ENCODE measurements at places on chromosomes 16 and 17.
A peak's percentile ranks its signal among the peaks of the same experiment; 100 is the strongest.

DNA sequence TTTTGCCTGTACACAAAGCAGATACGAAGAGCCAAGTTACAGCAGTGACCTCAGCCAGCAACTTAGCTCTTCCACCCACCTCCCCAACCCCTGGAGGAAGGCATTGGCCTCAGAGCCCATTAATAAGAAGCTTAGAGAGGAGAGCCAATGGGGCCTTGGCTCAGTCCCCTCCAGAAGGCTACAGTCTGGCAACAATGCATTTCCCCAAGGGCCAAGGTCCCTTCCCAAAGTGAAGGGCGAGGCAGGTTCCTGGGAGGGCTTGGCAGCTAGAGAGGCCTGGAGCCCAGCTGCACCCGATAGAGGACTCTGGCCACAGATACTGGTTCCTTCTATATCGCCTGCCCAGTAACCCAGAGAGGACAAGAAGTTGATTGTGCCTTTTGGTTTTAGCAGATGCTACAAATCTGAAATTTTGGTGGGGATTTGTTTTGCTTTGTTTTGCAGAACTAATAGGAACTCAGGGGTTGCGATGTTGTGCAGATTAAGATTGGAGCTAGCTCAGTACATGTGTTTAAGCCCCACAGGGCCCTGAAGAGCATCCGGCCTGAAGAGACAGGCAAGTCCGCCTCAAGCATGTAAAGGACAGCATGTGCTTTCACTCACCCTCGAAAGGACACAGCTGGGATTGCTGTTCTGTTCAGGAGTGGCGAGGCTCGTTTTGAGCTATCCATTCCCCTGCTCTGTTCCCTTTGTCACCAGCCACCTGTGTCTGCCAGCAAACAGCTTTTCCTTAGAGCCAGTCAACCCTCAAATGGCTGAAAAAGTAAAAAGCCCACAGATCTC is 12.0 kb upstream of the PNPO start:
- no peak for DNase-seq

GRCh38 chr17:74334393-74335039 is 8.5 kb downstream of the KIF19 start:
- DNase-seq = no peak

DNA sequence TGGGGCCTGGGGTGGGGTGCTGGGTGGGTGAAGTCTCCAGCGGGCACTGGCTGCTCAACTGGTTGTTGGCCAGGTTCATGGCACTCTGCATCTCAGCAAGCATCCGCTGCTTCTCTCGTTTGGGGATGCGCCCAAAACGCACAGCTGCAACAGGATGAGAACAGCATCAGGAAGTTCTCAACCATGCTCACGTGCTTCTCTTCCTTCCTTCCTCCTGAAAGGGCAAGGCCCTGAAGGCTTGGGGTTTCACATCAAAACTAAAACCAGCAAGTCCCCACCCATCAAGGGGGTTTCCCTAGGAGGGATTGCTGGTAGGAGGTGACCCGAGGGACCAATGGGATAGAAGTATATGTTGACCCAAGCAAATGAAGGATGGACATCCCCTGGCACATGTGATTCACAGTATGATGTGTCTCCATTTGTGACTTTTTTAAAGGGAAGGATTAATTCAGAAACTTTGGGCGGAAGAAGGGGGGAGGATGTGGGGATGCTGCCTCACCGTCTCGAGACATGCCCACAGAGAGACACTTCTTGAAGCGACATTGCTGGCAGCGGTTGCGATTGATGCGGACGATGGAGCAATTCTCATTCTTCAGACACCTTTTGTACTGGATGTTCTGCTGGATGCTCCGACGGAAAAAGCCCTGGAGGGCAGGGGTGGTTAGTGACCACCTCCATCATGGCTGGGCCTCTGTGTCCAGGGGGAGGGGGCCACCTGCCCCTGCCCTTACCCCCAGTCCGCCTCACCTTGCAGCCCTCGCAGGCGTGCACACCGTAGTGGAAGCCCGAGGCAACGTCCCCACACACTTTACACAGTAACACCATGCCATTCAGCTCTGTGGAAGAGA is 4.2 kb downstream of the NR1D1 start:
- peak; percentile 96 for DNase-seq

GRCh38 chr17:43813386-43813785 is 19.6 kb downstream of the MPP3 start:
- DNase-seq = no peak

DNA sequence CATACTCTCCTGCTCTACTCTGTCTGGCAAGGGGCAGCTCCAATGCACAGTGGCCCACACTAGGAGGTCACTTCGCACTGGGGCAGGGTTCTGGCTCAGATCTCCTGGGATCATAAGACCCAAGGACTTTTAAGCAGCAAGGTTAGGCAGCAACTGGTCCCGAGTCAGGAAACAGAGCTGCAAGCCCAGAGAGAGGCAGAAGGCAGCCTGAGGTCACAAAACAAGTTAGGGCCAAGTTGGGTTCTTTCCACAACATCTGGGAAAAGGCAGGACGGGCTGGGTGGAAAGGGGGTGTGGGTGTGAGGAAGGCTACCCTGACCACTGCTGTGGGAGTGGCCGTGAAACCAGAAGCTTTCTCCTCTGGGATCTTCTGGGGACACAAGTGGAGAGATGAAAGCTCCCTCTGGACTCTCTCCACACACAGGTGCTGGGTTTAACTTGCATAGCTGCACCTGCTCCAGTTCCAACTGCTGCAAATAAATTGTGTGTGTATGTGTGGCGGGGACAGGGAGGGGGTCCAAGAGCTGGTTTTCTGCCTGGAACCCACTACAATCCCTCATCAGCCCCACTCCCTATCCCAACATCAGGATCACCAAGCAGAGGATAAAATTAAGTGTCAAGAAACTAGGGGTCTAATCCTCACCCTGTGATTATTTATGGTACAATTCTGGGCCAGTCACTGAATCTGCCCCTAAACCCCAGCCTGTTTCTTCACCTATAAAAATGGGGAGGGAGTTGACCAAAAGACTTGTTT is 8.0 kb upstream of the TSPOAP1 start:
- no peak for DNase-seq

DNA sequence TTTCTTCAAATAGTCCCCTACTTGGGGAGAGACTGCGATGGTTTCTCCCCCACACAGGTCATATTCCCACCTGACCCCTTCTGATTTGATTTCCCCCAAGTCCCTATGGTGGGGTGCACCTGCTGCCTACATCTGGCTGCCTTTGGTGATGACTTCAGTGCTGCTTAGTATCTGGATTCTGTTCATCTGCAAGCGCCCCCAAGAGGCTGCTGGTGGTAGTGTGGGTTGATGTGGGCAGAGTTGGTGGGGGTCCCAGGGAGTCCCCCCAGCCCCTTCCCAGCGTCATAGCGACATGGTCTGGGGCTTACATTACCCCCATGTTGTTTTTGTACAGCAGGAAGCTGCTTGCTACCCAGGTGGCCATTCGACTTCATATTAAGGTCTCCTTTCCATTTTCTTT is 99.2 kb downstream of the NTN1 start:
- DNase-seq = no peak

- DNase-seq = no peak
Measured at GRCh38 chr17:77454242-77455095, 313.7 kb downstream of the SEC14L1 start.

DNA sequence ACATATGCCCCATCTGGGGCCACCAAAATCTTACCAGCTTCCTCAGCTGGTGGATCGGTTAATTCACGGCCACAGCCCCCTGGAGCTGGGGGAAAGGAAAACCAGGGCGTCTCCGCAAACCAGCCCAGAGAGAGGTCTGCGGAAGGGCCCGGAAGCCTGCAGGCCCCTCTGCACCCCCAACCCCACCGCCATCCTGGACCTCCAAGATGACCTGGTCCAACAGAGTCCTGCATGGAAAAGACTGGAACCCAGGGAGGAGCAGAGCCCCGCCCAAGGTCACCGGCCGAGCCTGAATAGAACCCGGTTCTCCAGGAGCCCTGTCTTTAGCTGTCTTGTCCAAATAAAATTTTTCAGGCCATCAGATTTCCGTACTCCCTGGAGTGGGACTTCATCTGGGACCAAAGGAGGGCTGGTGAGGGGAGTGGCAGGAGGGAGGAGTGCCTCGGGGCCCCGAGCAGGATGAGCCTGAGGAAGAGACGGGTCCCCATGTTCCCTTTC is 37.4 kb upstream of the NDRG4 start:
- DNase-seq = no peak

GRCh38 chr17:75945211-75945610 is 4.4 kb upstream of the FBF1 start:
- DNase-seq = no peak

DNA sequence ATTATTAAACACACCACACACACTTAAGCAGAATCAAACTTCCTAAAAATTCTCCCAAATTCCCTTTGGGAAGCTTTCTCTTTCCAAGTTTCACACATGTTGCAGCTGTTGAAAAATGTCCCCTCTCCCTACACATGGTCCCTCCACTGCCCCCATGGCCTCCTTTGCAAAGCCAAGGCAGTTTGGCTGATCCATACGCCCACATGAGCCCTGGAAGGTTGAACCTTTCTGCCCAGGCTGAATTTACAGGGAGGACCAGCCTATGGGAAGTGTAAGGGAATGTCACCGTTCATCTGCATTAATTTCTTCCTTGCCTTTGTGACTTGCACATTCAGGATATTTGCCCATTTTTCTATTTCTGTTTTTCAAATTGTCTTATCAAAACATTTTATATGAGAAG is 31.1 kb upstream of the SHISA6 start:
- no peak for DNase-seq

DNA sequence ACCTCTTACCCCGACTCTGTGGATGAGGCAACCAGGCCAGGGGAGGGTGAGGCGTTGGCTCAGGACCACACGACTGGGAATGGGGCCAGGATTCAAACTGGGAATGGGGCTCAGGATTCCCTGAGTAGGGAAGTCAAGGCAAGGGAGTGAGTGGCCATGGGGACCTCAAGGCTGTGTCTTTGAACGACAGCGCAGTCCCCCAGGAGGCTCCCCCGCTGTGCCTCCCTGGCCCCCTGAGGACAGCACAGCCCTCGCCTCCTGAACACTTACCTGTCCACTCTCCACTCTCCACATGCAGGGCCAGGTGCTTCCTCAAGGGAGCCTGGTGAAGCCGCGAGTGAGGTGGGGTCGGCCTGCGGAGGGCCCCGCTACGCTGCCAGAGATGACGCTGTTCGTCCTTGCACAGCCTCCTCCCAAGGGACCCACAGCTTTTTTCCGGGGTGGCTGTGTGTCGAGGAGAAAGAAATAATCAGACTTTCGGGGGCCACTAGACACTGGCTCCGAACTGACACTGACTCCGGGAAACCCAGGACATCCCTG is 6.9 kb downstream of the ZNF469 start:
- no peak for DNase-seq

- peak; percentile 43 for DNase-seq
Measured at GRCh38 chr17:10149573-10150399, 48.6 kb downstream of the GAS7 start.

- DNase-seq = no peak
Measured at GRCh38 chr16:29915590-29916247, 10.3 kb downstream of the KCTD13 start.

DNA sequence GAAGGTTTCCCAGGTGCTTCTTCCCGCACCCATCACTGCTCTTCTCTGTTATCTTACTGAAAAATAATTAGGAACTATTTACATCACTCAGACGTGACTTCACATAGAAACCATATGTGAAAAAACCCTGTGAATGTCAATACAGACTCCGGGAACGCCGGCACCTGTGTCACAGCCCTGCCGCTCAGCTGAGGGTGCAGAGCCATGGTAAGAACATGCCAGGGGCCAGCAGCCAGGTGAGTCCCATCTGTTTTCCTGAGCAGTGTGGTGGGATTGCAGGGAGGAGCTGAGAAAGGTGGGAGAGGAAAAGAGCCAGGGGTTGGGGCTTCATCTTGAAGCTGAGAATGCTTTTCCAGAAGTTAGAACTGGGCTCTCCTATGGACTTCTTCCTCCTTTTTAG is 13.7 kb downstream of the FOXF1 start:
- DNase-seq = no peak

DNA sequence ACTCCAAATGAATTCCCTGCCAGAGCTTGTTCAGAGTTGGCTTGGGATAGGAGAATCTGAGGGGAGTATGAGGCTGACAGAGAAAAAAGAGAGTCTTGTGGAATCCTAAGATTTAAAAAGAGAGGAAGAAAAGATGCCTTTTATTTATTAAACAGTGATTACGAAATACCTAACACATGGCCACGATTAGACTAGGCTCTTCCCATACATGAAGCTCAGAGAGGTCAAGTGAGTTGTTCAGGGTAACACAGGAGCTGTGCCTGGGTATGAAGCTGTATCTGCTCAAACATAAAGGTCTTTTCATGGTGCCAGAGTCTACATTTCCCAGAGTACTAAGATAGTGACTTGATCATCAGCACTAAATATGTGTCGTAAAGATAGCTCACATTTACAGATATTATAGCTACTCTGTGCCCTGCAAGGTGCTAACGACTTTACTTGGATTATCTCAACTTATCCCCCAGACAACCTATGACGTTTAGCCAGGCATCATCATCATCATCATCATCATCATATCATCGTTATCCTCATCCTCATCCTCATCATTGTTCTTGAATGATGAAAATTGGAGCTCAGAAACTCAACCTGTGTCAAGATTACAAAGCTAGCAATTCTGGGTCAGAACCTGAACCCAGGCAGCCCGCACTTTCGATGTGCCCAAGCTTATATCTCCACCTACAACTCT is 500.8 kb downstream of the NPIPA7 start:
- no peak for DNase-seq

GRCh38 chr17:13572581-13572980 is 29.1 kb downstream of the HS3ST3A1 start:
- DNase-seq = no peak

GRCh38 chr17:67998466-67998865 is 2.2 kb upstream of the C17orf58 start:
- DNase-seq = no peak

Measured in CD4-positive, alpha-beta T cell treated with Interleukin-15 for 1 hour (primary cell).